ENCODE measurements at places on chromosomes 11 and 22.

GRCh38 chr11:73957654-73958361 lies 7.0 kb downstream of the DNAJB13 start:
- DNase-seq, result no peak

DNA sequence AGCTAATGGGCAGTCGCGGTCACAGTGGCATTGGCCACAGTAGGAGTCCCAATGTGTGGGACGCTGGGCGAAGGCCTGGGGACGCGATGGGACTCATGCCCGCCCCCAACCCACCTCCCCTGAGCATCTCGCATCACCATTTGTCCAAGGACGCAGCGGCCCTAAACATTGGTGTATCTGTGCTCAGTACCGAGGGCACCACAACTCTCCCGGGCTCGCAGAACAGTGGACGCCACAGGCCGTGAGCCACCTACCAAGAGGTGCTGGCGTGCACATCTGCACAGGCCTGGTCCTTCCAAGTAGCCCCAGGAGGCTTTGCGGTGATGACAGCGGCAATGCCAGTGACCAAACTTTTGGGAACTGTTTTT lies 27.3 kb downstream of the RRP7A start:
- DNase-seq, result no peak

GRCh38 chr22:48065892-48066291 lies 1303.4 kb downstream of the TBC1D22A start:
- DNase-seq, result no peak

DNA sequence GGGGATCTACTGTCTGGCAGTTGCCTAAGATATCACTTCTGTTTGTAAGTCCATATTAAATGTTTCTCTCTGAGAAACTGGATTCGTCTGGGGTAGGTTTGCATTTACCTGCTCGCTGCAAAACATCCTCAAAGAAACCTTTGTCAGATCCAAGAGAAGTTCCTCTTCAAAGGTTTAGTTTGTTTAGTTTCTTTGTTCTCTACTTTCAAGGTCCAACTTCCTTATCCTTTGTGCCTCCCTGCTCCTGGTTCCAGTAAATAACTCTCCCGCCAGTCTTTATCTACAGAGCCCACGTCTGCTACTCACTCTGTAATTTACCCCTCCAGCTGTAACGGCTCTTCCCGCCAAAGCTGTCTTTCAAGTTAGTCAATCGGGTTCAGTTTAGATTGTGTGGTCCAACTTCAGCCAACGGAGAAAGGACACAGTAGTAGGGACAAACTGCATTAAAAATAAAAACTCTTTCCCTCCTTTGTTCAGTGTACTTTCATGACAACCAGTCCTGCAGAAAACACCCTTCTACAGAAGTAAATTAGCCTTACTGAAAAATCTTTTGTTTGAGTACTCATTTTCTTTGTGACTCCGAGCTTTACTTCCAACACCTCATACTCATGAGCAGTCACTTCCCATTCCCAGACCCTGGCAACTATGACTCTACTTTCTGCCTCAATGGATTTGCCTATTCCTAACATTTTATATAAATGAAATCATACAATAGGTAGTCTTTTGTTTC lies 41.0 kb downstream of the TMPRSS5 start:
- no peak for DNase-seq

DNA sequence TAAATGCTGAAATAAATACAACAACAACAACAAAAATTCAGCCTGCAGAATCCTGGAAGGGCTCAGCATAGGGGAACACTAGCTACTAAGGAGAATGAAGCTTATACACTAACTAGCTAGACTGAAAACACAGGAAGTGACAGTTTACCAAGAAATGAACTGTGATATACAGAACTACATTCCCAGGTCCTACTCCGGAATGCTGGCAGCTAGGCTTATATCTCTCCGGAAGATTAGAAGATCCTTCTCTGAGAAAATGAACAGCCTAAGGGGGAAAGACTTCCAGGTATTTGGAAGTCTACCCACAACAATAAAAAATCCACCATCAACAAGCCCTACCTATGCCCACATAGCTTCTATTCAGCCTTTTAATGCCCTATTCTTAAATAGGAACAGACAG lies 31.0 kb downstream of the CCDC34 start:
- no peak for DNase-seq

- DNase-seq, result no peak
Observed at GRCh38 chr11:133810766-133811165, 34.5 kb downstream of the SPATA19 start.

GRCh38 chr11:132330515-132330914 lies 960.1 kb downstream of the NTM start:
- DNase-seq, result no peak

DNA sequence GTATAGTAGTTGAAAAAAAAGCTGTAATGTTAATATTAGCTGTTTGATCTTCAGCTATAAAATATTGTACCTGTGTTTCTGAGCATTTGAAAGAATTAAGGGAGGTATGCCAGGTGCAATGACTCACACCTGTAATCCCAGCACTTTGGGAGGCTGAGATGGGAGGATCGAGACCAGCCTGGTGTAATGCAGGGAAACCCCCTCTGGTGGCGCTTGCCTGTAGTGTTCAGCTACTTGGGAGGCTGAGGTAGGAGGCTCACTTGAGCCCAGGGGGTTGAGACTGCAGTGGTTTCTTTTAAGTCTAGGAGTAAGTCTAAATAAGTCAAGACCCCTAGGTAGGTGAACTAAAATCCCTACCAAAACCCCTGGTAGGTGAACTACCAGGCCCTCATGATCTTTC lies 37.1 kb downstream of the TAF1D start:
- DNase-seq, result no peak

DNA sequence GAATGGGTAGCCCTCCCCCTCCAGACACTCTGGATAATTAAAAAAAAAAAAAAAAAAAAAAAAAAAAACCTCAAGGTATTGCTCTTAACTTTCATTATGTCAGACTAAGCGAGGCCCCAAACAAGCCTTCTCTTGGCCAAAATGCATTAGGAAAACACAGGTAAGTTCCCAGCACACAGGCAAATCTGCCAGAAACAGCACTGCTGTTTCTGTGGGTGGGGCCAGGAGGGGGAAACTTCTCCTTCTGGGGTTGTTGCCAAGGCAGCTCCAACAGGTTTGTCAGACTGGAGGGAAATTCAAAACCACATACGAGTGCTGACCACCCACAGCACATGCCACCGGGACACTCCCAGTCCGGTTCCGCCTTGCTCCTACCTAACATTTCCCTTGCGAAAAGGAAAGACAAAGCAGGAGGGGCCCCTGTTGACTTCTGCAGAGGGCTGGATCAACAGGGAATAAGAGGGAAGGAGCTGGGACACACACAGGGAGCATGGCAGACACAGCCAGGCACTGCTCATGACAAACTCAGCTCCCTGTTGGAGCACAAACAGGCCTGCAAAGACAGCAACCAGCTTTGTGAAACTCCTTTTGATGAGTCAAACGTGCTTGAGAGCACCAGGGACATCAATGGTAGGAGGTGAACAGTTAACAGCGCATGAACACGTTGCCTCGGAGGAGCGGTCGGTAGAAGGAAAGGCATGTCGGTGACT lies 55.0 kb downstream of the MYH9 start:
- DNase-seq, result peak; percentile 66

GRCh38 chr11:63940786-63941185 lies 2.0 kb downstream of the NAA40 start:
- no peak for DNase-seq

- DNase-seq, result peak; percentile 23
Observed at GRCh38 chr11:64856382-64857227, 12.2 kb upstream of the CDC42BPG start.

GRCh38 chr11:110345743-110346142 lies 49.3 kb upstream of the RDX start:
- DNase-seq, result no peak

DNA sequence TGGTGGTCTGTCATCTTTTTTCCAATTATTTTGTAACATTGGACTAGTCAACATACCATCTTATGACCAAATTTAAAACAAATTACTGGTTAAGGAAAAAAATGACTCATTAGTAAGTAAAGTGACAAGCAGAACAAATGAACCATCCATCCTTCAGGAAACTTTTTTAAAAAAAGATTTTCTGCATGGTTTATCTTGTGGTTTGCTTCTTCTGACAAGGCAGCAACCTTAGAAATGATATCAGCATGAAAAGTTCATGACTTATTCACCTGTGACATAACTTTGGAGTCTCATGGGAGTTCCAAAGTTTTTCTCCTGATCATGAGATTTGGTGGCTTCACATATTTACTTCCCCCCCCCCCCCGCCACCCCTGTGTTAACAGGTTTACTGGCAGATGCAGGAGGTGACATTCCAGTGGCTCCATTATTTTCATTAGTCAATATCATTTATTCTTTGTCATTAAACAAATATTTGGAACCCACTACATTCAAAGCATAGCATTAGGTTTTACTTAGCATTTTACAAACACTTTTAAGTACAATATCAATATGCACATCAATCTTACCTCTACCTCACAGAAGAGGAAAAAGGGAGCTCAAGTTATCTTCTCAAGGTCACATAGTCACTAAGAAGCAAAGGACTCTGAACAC lies 40.7 kb downstream of the DCUN1D5 start:
- no peak for DNase-seq

DNA sequence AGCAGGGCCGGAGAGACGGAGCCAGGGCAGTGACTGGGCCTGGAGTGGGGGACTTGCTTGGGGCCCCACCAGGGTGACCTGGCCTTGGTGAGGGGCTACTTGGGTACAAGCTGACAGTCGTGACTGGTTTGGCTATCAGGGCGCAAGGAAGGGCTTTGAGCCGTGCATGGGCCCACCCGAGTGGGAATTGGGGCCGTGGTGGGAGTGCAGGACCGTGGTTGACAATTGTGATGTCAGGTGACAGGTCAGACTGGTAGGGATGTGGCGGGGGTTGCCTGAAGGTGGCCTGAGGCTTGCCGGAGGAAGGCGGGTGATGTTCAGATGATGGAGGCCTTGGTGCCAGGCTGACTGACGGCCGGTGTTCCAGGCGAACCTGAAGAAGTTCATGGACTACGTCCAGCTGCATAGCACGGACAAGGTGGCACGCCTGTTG lies 5.6 kb downstream of the SHANK3 start:
- DNase-seq, result no peak

DNA sequence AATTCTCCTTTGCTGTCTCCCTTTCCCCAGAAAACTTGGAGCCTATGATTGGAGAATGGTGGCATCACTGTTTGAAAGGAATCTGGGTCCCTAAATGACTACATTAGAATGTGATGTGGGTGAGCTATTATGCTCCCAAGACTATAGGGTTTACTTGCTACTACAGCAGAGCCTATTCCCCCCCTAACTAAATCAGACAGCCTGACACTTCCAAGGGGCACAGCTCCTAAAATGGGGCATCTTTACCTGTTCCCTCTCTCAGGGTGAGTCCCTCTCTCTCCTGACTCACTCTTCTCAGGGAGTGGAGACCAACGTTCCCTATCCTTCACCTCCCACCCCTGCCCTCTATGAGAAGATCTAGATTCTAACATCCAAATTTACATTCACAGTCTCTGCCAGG lies 775 bp upstream of the ISX start:
- DNase-seq, result no peak

DNA sequence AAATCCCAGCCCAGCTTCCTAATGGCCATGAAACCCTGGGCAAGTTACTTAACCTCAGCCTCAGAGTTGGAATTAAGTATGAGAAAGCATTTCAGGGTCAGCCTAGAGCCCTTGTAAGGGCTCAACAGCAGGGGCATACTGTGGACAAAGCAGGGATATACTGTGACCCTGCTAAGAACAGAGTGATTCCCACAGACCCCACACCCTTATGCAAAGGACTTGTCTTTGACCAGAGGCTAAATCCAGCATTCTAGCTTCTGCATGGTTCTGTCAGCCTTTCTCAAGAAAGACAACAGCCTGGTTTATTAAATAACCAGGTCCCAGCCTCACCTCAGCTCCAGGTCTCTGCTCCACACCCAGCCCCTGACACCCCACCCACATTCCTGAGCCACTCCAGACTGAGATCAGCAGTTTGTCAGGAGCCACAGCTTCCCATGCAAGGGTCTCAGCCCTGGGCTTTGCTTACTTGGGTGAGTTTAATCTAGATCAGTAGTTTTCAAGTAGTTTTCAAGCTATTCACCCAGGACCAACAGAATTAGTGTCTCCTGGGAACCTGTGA lies 69.2 kb downstream of the GALNT18 start:
- no peak for DNase-seq

GRCh38 chr11:2313051-2313951 lies 11.5 kb downstream of the TSPAN32 start:
- DNase-seq, result no peak

DNA sequence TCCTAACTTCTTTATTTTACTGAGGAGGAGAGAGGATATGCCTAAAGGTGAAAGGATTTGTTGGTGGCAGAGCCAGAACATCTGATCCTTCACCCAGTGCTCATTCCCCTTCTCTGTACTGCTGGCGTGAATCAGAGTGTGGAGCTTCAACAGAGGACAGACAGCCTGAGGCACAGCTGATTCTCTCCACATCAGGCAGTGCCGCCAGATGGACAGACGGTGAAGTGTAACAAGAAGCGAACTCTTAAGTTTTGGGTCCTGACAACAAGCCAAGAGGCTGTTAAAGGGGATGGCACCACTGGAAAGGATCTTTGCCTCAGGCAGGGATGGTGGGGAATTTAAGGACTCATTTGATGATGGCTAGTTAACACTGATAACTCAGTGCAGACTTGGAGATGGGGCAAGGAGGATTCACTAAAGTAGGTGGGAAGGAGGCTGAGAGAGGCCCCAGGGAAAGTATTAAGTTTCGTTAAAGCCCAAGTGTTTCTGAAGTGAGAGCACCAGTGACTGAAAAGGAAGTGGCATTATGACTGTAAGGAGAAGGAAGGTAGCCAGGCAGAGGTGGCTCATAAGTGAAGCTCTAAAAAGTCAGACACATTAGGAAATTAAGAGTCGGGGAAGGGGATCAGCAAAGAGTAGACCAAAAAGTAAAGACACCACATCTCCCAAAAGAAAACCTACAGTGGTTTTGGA lies 81.3 kb downstream of the CLPB start:
- DNase-seq, result no peak

Data from CD4-positive, alpha-beta T cell treated with Interleukin-21 for 1 hour (primary cell).